ENCODE measurements at places on chromosomes 1 and 21. TPM values are rescaled to one million over a fixed set of nuclear protein-coding genes. Genes with fewer than 3 reads are reported as not detected.

DNA sequence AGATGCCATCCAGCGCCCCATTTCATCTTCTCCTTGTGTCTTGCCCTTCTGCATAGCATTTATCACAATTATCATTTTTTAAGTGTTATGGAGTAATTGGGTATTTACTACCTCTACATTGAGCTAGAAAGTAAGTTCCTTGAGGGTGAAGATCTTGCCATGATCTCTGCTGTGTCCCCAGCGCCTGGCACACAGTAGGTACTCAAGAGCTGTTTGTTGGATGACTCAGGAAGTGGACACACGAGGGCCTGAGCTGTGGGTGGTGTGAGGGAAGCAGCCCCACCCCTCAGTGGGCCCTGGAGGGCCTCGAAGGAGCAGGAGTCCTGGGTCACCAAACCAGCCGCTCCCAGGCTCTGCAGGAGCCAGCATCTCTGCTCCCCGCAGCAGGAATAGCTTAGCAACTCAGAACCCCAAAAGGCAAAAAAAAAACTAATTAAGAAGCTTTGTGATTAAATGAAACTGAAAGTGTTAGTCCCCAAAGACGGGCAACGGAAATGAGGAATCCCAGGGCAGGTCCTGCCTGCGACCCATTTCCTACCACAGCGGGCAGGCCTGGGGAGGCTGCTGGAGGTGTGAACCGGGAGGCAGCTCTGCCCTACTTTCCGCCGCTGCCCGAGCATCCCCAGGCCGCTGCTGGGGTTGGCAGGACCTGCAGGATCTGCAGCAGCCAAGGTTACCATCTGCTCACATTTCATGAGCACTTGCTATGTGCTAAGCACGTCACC is 87.7 kb downstream of the LACTBL1 start:
- H3K4me3 ChIP-seq = no peak overlapping the region
- no peaks in the 10 kb centered on the region for H3K4me1 ChIP-seq
- H3K27ac ChIP-seq = no peak overlapping the region
- DNase-seq = no peak
- H3K27me3 ChIP-seq = peaks cover 1% of the 10 kb centered on the region
- H3K36me3 ChIP-seq = no peaks in the 10 kb centered on the region

- no peaks in the 10 kb centered on the region for H3K4me1 ChIP-seq
- no peak for DNase-seq
- no peaks in the 10 kb centered on the region for H3K36me3 ChIP-seq
- H3K27ac ChIP-seq = no peak overlapping the region
Observed at GRCh38 chr21:9758888-9759287, 762.5 kb upstream of the TPTE start.

DNA sequence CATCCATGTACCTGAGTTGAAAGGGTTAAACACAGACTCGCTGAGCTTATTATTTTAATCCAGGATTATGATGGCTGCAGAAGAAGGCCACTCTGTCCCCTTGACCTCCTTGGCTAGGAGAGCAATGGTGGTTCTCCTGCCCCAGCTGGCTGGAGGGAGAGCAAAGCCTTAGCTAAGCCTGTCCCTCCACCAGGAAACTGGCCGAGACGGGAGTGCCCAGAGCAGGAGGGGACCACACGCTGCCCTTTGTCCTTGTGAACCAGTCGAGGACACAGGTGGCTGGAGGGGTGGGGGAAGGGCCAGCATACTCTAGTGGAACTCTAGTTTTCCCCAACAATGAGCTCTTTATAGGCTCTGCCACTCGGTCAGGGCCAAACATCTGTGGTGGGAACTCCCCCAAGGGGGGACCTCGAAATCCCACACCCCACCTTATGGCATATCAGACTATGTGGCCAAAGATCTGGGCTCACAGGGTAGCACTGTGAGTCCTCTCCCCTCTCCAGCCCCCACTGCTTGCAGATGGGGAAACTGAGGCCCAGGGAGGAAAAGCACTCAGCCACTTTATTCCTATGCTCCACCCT is 12.9 kb downstream of the KIAA1614 start:
- peak overlapping the region; percentile 56 for H3K27ac ChIP-seq
- no peaks in the 10 kb centered on the region for H3K36me3 ChIP-seq
- peaks cover 75% of the 10 kb centered on the region for H3K4me1 ChIP-seq

MGST3 gene
- total RNA-seq = 59.7 TPM

DNA sequence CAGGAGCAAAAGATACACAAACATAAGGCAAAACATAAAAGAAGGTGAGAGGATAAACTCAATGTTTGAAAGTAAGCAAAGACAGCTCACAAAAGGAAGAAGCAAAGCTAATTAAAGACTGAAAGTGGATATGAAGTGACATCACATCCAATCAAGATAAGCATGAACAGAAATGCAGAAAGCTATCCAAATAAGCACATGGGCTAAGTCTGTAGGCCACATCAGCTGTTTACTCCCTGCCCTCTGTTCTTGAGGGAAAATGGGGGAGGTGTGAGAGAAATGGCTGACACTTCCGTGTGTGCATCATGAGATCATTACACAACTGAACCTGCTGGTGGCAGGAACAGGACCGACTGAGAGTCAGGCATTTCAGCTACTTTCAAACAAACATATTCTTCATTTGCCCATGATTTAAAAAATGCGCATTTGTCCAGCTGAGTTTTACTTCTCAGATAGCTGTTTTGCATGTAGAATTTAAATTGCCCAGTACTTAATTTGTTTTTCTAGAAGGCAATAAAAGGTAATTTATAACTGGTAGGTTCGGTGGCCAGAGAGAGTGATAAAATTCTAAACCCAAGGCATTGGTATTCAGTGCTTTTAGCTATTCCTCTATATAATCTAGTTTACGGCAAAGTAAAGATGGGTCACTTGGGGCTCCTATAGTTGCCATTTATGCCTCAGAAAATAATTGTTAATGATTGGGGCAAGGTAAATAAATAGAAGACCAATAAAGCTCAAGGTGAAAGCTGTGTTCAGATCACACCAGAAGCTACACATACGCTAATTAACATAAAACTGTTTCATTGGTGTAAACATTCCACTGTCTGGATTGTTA is 27.2 kb upstream of the MAN1A2 start:
- H3K27ac ChIP-seq = no peak overlapping the region
- H3K36me3 ChIP-seq = no peaks in the 10 kb centered on the region
- peaks cover 4% of the 10 kb centered on the region for H3K4me1 ChIP-seq

- H3K4me1 ChIP-seq = no peaks in the 10 kb centered on the region
- DNase-seq = no peak
- no peak overlapping the region for H3K27ac ChIP-seq
- H3K4me3 ChIP-seq = no peak overlapping the region
- no peaks in the 10 kb centered on the region for H3K27me3 ChIP-seq
Observed at GRCh38 chr21:19785941-19786340, 1212.3 kb upstream of the NCAM2 start.

OR2T29 gene
- total RNA-seq = not detected

SH2D5 gene
- 1.7 TPM for total RNA-seq

HMGCS2 gene
- total RNA-seq = 1.5 TPM

DNA sequence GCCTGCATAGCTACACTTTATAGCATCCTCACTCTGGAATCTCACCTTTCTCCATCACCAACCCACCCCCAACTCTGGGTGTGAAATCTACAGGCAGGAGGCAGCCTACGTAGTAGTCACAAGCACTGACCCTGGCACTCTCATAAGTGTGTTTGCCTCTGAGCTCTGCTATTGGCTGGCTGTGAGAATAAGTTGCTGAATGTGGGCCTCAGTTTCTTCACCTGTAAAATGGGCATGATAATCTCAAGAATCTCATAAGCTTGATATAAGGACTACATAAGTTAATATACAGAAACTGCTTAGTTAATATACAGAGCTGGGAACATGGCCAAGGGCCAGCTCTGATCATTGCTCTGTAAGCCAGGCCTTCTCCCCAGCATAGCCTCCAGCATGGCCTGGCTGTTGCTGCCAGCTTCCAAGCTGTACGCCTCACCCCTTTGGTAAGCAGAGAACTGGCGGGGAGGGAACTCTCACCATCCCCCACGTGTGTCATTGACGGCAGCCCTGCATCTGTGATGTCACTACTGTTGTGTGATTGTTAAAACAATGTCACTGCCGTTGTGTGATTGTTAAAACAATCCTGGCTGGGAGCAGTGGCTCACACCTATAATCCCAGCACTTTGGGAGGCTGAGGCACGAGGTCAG is 53.3 kb downstream of the SYF2 start:
- H3K4me1 ChIP-seq = peaks cover 30% of the 10 kb centered on the region
- DNase-seq = no peak
- H3K36me3 ChIP-seq = no peaks in the 10 kb centered on the region
- H3K27ac ChIP-seq = no peak overlapping the region

DNA sequence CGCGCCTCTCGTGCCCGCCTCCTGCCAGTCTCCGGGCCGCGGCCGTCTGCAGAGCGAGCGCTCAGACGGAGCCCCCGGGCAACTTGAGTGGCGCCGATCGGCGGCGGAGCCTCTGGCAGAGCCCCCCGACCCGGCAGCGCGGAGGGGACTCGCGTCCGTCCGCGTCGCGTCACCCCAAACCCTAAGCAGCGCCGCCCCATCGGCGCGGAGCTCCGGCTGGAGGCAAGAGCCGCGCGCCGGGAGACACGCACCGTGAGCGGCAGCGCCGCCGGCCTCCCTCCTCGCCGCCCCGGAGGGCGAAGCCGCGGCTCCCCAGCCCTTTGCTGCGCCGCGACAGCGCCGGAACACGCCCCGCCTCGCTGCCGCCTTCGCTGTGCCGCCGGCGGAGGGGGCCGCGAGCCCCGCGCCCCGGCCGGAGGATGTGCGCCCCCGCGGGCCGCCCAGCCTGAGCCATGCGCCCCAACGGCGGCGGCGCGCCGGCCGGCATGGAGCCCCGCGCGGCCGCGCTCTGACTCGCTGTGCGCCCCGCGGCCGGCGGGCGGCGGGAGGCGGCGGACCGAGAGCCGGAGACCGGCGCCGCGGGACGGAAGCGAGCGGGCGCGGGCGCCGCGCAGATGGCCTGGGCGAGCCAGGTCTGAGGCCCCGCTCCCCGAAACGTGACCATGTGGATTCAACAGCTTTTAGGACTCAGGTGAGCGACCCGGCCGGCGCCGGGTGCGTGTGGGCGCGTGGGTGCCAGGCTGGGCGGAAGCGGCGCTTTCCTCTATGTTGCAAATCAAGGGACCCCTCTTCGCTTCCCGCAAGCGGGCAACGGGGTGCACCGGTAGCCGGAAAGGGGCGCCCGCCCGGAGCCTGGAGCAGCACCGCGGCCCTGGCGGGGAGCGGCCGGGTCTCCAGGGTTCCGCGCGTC is 610 bp downstream of the AJAP1 start:
- no peak overlapping the region for H3K4me3 ChIP-seq
- no peaks in the 10 kb centered on the region for H3K4me1 ChIP-seq
- peaks cover 1% of the 10 kb centered on the region for H3K27me3 ChIP-seq

DNA sequence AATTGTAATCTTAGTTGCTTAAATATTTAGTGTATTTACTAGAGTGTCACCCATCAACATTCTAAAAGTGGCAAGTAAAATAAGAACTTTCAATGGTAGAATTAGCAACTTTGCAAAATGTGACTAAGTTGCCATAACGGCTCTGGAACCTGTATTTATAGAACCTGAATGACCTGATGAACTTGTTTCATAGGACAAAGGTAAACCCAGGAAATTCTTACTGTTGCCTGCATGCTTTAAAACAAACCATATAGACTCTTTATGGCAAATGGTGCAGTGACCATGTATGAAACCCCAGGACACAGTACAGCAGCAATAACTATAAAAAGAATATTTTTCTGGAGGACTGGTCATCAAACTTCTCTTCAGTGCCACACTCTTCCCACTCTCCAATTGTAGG is 22.9 kb downstream of the AK2 start:
- no peak overlapping the region for H3K27ac ChIP-seq
- H3K4me3 ChIP-seq = no peak overlapping the region
- H3K27me3 ChIP-seq = no peaks in the 10 kb centered on the region
- peaks cover 31% of the 10 kb centered on the region for H3K36me3 ChIP-seq
- DNase-seq = no peak

- no peak overlapping the region for H3K4me3 ChIP-seq
- DNase-seq = no peak
- H3K4me1 ChIP-seq = no peaks in the 10 kb centered on the region
- no peaks in the 10 kb centered on the region for H3K36me3 ChIP-seq
- H3K27me3 ChIP-seq = no peaks in the 10 kb centered on the region
Observed at GRCh38 chr21:14688412-14688811, 142.3 kb upstream of the SAMSN1 start.

DNA sequence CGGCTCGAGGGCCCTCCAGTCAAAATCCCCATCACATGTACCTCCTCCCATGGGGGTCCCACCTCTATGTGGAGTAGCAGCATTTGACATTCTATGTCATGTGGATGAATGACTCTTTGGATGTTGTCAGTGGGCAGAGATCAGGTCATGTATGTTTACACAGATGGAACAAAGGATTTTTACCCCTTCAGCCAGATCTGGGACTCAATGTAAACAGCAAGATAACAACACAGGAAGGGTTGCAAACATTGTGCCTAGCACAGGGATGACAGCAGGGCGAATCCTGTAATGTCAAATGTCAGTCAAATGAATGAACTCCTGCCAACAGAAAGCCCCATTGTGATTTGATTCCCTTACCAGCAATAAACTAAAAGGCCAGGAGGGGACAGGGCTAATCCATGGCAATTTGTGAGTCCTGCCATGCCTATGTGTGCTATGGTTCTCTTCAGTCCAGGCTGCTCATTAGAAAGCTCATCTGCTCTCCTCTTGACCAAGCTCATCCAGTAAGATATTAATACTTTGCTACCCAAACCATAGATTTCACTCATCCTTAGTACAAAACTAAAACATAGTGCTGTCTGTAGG is 60.3 kb downstream of the PGBD5 start:
- no peak overlapping the region for H3K4me3 ChIP-seq
- H3K27ac ChIP-seq = no peak overlapping the region
- no peaks in the 10 kb centered on the region for H3K36me3 ChIP-seq
- no peaks in the 10 kb centered on the region for H3K27me3 ChIP-seq
- DNase-seq = peak; percentile 4

FCGR1A gene
- not detected for total RNA-seq

GRCh38 chr1:29624320-29625083 is 388.2 kb downstream of the PTPRU start:
- no peaks in the 10 kb centered on the region for H3K4me1 ChIP-seq
- H3K27ac ChIP-seq = no peak overlapping the region
- no peak overlapping the region for H3K4me3 ChIP-seq
- no peaks in the 10 kb centered on the region for H3K36me3 ChIP-seq
- peaks cover 3% of the 10 kb centered on the region for H3K27me3 ChIP-seq

DNA sequence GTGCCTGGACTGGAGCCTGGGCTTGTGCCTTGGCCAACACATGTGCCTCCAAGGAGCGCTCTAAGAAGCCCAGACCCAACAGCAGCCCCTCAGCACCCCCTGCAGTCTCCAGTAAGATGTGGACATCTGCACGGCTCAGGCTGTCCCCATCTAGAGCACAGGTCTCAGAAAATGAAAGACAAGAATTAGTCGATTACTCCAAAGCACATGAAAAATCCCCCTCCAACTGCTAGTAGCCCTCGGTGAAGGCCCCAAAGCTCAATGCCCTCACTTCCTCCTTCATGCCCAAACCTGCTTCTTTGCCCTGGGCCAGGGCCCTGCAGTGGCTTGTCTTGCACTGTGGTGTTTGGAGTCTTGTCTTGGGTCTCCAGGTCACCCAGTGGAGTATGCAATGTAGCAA is 21.9 kb upstream of the ERO1B start:
- no peak overlapping the region for H3K4me3 ChIP-seq
- DNase-seq = no peak
- no peaks in the 10 kb centered on the region for H3K36me3 ChIP-seq

- no peak overlapping the region for H3K27ac ChIP-seq
- no peaks in the 10 kb centered on the region for H3K36me3 ChIP-seq
- no peak overlapping the region for H3K4me3 ChIP-seq
- H3K4me1 ChIP-seq = peaks cover 5% of the 10 kb centered on the region
Observed at GRCh38 chr1:34871443-34872132, 12.0 kb upstream of the SMIM12 start.

All from HepG2 (cell line).